Activated CD8-positive, alpha-beta memory T cell treated with anti-CD3 and anti-CD28 coated beads, Interleukin-2, amount 10 ng/mL, durations not matched to agents 7 days and 5 days (primary cell): ENCODE measurements at places on chromosomes 5 and 9. TPM values are rescaled to one million over a fixed set of nuclear protein-coding genes. Genes with fewer than 3 reads are reported as not detected.

DNA sequence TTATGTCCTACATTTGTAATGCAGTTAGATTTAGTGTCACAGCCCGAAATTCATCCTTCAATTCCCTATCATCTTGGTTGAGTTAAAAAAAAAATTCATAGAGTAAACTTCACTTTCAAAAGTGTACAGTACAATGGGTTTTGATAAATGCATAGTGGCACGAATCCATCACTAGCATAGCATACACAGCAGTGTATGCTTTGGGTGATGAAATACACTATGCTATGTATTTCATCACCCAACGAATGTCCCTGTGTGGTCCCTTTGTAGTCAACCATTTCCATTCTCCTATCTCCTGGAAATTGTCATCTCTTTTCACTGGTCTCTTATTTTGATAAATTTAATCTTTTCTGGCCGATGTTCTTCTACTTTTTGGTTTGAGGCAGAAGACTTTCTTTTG is 129.4 kb upstream of the BASP1 start:
- H3K27ac ChIP-seq = no peak overlapping the region
- no peak overlapping the region for H3K4me3 ChIP-seq
- H3K36me3 ChIP-seq = no peaks in the 10 kb centered on the region
- no peak for DNase-seq
- no peaks in the 10 kb centered on the region for H3K4me1 ChIP-seq

The CTXN3 gene
- total RNA-seq = not detected

GRCh38 chr9:19119246-19119645 is 8.0 kb downstream of the PLIN2 start:
- H3K4me3 ChIP-seq = no peak overlapping the region
- H3K36me3 ChIP-seq = peaks cover 72% of the 10 kb centered on the region
- DNase-seq = no peak
- H3K4me1 ChIP-seq = peaks cover 13% of the 10 kb centered on the region
- no peak overlapping the region for H3K27ac ChIP-seq

The GRXCR2 gene
- total RNA-seq = not detected

The TNC gene
- total RNA-seq = 0.32 TPM

DNA sequence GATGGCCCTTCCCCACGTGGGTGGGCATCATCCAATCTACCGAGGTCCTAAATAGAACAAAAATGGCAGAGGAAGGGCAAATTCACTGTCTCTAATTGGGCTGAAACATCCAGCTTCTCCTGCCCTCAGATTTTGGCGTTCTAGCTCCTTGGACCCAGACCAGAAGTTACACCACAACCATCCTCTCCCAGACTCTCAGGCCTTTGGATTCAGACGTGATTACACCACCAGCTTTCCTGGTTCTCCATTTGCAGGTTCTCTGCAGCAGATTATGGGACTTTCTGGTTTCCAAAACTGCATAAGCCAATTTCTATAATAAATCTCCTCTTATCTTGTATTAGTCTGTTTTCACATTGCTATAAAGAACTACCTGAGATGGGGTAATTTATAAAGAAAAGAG is 73.6 kb upstream of the STARD4 start:
- H3K36me3 ChIP-seq = no peaks in the 10 kb centered on the region
- no peak for DNase-seq
- H3K27ac ChIP-seq = no peak overlapping the region
- peaks cover 4% of the 10 kb centered on the region for H3K4me1 ChIP-seq
- H3K27me3 ChIP-seq = peaks cover 11% of the 10 kb centered on the region

The QRFP gene
- total RNA-seq = not detected

DNA sequence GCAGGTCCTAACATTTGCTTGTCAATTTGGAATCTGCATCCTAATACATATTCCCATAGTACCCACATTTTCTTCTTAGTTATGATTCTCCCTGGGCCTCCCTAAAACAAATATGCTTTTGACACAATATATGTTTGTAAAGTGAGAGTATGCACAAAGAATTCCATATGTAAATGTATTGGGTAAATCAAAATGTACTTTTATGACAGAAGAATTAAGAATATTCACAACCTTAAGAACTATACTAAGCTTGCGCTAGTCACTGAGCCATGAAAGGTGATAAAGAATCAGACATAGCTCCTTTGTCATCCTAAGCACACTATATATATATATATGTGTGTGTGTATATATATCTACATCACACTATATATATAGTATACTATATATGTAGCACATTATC is 438.5 kb downstream of the ACTL7B start:
- no peaks in the 10 kb centered on the region for H3K36me3 ChIP-seq
- no peak overlapping the region for H3K27ac ChIP-seq
- no peaks in the 10 kb centered on the region for H3K27me3 ChIP-seq

DNA sequence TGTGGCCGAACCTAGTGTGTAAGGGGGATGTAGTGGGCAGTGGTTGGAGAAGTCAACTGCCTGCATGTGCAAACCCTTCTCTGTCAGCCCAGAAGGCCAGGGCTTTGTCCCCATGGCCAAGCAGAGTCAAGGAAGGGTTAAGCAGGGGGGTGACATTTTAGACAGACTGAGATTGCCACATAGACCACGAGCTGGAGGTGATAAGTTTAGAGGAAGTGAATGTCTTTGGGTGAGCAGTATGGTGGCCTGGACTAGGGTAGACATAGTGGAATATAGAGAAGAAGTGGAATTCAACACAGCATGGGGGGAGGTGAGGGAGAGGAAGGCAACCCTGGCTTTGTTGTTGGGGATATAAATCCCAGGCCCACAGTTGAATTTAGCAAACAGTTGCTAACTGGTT is 38.7 kb upstream of the CDKN2AIPNL start:
- no peak for DNase-seq
- no peaks in the 10 kb centered on the region for H3K36me3 ChIP-seq
- no peaks in the 10 kb centered on the region for H3K27me3 ChIP-seq
- H3K4me3 ChIP-seq = no peak overlapping the region
- no peak overlapping the region for H3K27ac ChIP-seq

The CDH9 gene
- not detected for total RNA-seq

The IL7R gene
- 10.4 TPM for total RNA-seq

DNA sequence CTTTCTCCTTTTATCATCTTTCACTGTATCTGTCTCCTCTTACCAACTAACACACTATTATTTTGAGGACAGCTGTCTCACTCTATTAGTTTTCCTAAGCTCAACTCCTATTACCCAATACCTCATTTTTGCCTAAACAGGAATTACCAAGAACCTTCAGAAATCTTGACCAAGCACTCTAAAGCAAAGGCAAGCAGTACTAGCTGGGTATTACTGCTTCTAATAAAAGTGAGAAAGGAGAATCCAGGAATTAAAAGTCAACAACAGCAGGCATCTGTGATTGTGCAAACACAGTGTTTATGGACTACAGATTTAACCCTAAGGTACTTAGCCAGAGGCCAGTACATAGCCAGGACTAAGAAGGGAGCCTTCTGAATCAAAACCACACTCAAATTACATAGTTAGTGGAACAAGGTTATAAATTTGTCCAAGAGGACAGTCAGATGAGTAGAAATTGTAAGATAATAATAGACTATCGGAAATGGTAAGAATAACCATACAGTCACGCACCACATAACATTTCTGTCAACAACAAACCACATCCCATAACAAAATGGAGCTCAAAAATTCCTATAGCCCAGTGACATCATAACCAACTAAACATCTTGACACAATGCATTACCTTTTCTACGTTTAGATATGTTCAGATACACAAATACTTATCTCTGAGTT is 8.3 kb downstream of the RFX3 start:
- DNase-seq = no peak
- H3K4me3 ChIP-seq = no peak overlapping the region
- peaks cover 15% of the 10 kb centered on the region for H3K4me1 ChIP-seq
- peaks cover 4% of the 10 kb centered on the region for H3K36me3 ChIP-seq
- no peak overlapping the region for H3K27ac ChIP-seq
- no peaks in the 10 kb centered on the region for H3K27me3 ChIP-seq

GRCh38 chr5:169219961-169220360 is 81.0 kb downstream of the SLIT3 start:
- H3K27ac ChIP-seq = no peak overlapping the region
- no peak overlapping the region for H3K4me3 ChIP-seq
- no peaks in the 10 kb centered on the region for H3K27me3 ChIP-seq
- no peaks in the 10 kb centered on the region for H3K4me1 ChIP-seq
- no peak for DNase-seq

- H3K4me3 ChIP-seq = no peak overlapping the region
- H3K27ac ChIP-seq = no peak overlapping the region
- H3K4me1 ChIP-seq = no peaks in the 10 kb centered on the region
- no peak for DNase-seq
- no peaks in the 10 kb centered on the region for H3K36me3 ChIP-seq
These were observed 156.3 kb downstream of the HMHB1 start for GRCh38 chr5:143968071-143968878.

- H3K27ac ChIP-seq = no peak overlapping the region
- no peak for DNase-seq
- no peaks in the 10 kb centered on the region for H3K27me3 ChIP-seq
- H3K4me1 ChIP-seq = no peaks in the 10 kb centered on the region
- no peaks in the 10 kb centered on the region for H3K36me3 ChIP-seq
- H3K4me3 ChIP-seq = no peak overlapping the region
These were observed 10.0 kb downstream of the CRAT start for GRCh38 chr9:129100383-129101169.

GRCh38 chr9:95057101-95057500 is 260.4 kb downstream of the FANCC start:
- H3K4me1 ChIP-seq = no peaks in the 10 kb centered on the region
- H3K36me3 ChIP-seq = no peaks in the 10 kb centered on the region
- H3K27me3 ChIP-seq = no peaks in the 10 kb centered on the region

The MLANA gene
- total RNA-seq = not detected

DNA sequence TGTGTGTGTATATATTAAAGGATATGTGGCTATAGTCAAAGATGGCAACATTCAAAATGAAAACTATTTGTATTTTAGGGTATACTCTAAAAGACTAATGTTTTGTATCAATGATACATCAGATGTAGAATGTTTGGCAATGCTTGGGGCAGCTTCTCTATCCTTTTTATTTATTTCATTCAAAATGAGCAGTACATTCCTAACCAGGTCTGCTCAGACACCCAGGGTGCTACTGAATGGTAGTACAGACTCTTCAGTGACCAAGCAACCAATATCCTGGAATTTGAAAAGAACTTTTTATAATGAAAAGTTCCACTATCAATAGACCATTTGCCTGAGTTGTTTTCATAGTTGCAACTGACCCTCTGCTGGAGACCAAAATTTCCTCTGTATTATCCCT is 23.9 kb downstream of the MEGF9 start:
- peaks cover 6% of the 10 kb centered on the region for H3K36me3 ChIP-seq
- H3K4me1 ChIP-seq = peaks cover 29% of the 10 kb centered on the region
- H3K4me3 ChIP-seq = no peak overlapping the region
- DNase-seq = no peak
- H3K27me3 ChIP-seq = no peaks in the 10 kb centered on the region
- no peak overlapping the region for H3K27ac ChIP-seq

GRCh38 chr5:88298425-88298824 is 29.8 kb upstream of the TMEM161B start:
- H3K27ac ChIP-seq = no peak overlapping the region
- H3K36me3 ChIP-seq = peaks cover 2% of the 10 kb centered on the region
- no peak overlapping the region for H3K4me3 ChIP-seq
- H3K4me1 ChIP-seq = no peaks in the 10 kb centered on the region
- DNase-seq = no peak
- no peaks in the 10 kb centered on the region for H3K27me3 ChIP-seq

The INSYN2B gene
- total RNA-seq = not detected

- DNase-seq = peak; percentile 67
- peak overlapping the region; percentile 4 for H3K4me3 ChIP-seq
- H3K27me3 ChIP-seq = no peaks in the 10 kb centered on the region
- H3K4me1 ChIP-seq = peaks cover 50% of the 10 kb centered on the region
These were observed 3.0 kb upstream of the CEL start for GRCh38 chr9:133058550-133059320.

The LCN12 gene
- total RNA-seq = 0.68 TPM

The MYMK gene
- not detected for total RNA-seq

GRCh38 chr9:79357616-79358015 is 214.1 kb upstream of the TLE4 start:
- H3K4me3 ChIP-seq = no peak overlapping the region
- no peaks in the 10 kb centered on the region for H3K4me1 ChIP-seq
- no peak for DNase-seq
- no peak overlapping the region for H3K27ac ChIP-seq
- H3K27me3 ChIP-seq = peaks cover 8% of the 10 kb centered on the region
- H3K36me3 ChIP-seq = no peaks in the 10 kb centered on the region

- no peak for DNase-seq
- no peak overlapping the region for H3K4me3 ChIP-seq
- no peaks in the 10 kb centered on the region for H3K27me3 ChIP-seq
These were observed 99.8 kb downstream of the VAV2 start for GRCh38 chr9:133892193-133892920.

DNA sequence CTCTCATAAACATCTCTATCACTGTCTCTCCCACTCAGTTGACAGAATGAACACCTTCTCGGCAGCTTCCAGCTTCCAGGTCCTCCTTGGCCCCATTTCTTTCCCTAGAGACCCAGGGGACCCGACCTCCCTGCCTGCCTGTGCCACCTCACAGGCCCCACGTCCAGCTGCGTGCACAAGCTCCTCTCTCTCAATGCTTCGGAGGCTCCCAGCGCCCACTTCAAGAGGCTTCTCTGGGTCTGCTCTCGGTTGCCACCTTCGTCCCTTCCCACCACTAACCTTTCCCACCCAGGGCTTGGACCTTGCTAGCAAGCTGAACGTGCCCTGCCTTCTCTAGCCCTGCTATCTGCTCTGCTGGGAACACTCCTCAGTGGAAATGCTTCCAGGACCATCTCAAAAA is 2.8 kb upstream of the N4BP3 start:
- DNase-seq = no peak
- H3K4me1 ChIP-seq = peaks cover 22% of the 10 kb centered on the region
- no peaks in the 10 kb centered on the region for H3K36me3 ChIP-seq

DNA sequence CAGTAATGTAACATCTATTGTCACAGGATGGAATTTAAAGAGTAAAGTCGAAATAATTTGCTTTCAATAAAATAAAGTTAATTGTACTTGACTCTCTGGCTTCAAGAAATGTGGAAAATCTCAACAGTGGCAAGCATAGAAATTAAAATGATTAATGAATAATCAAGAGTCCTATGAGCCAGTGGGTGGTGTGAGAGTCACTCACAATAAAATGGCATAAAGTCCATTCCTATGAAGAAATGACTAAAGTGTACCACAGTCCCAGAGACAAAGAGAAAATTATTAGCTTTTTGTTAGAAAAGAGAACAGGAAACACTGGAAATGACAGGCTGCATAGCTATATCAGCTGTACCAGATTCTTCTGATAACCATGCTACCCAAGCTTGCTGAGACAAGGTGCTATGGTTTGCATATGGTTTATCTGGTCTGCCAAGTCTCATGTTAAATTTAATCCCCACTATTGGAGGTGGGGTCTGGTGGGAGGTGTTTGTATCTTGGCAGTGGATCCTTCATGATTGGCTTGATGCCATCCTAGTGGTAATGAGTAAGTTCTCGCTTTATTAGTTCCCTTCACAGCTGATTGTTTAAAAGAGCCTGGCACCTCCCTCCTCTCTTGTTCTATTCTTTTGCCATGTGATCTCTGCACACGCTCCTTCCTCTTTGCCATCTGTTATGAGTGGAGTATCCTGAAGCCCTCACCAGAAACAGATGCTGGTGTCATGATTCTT is 647.7 kb upstream of the ITGA1 start:
- no peaks in the 10 kb centered on the region for H3K36me3 ChIP-seq
- no peak overlapping the region for H3K27ac ChIP-seq
- H3K4me1 ChIP-seq = no peaks in the 10 kb centered on the region
- H3K4me3 ChIP-seq = no peak overlapping the region

- no peak for DNase-seq
- no peaks in the 10 kb centered on the region for H3K27me3 ChIP-seq
These were observed 110.3 kb downstream of the ST8SIA4 start for GRCh38 chr5:100792781-100793180.
